Adipocyte (in vitro differentiated cells): ENCODE measurements at places on chromosomes 11 and 22.
A peak's percentile ranks its signal among the peaks of the same experiment; 100 is the strongest.

GRCh38 chr11:2699185-2699530, 636 bp downstream of the KCNQ1OT1 start:
- peak; percentile 43 for DNase-seq

DNA sequence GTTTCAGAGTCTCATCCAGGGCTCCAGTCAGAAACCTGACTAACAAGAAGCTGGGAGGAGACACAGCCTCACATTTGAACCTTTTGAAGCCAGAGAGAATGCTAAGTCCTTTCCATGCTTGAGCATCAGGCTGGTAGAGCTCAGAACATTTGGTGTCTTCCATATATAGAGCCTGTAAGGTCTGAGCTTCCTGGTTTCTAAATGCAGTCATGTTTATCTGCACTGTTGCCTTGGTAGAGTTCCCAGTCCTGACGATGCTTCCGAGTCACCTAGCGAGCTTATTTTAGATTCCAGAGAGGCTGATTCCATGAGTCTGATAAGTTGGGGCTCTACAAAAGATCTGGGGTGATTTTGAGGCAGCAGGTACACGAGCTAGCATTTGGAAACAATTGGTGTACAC, 68.4 kb upstream of the SORL1 start:
- no peak for DNase-seq

DNA sequence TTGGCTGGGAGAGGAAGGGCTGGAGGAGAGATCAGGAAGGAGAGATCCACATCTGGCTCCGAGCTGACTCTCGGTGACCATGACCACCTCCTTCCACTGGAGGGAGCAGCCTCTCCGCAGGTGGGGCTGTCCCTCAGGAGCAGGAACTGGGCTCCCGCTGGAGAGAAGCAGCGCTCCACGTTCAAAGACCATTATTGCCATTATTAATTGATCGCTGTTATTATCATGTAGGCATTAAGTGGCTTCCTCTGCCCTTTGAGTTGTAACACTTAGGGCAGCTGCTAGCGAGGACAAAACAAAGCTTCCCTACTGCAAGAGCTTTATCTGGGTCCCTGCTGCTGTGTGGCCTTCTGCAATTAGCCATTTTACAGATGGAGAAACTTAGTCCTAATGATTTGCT, 251.9 kb downstream of the ST3GAL4 start:
- peak; percentile 86 for DNase-seq

- peak; percentile 59 for DNase-seq
These were observed 797 bp downstream of the LGR4 start for GRCh38 chr11:27471589-27472397.

DNA sequence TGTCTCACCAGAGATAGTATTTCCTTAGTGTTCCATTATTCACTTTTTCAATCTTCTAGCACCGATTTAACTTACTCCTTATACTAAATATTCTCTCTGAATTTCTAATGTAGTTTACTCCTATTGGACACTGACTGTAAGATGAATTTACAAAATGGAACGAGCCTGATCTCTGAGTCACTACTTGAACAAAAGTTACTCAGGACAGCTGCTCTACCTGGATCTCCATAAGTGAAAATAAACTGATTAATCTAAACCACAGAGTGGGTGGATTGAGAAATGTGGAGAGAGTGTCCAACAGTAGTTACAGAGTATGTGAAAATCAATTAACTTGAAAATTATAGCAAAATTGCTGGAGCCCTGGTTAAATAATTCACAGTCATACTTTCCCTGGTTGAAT, 141.7 kb upstream of the CHORDC1 start:
- DNase-seq = no peak

DNA sequence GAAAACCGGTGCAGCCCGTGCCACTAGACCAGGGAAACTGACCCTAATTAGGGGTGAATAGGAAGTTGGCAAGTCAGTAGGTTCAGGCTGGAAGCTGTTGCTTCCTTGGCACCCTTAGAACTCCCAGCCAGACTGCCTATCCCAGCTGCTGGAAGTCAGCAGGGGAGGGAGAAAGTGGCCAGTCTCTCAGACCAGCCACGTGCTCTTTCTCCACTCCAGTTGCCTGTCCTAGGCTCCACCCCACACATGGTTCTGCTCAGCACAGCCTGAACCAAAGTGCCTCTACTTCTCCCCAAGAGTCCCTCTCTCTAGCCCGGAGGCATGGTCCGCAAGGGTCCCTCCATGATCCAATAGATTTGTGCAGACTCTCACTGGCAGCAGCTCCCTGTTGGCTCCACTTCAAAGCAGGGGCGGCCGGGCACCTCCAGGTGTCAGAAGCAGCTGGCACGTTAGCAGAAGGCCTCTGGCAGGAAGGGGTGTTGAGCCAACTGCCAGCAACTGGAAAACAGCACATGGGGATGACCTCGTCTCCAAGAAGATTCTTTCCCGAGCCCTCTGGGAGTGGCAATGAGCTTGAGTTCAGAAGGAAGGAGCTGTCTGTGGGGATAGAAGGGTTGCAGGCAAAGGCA, 27.7 kb downstream of the ARFGAP2 start:
- no peak for DNase-seq

DNA sequence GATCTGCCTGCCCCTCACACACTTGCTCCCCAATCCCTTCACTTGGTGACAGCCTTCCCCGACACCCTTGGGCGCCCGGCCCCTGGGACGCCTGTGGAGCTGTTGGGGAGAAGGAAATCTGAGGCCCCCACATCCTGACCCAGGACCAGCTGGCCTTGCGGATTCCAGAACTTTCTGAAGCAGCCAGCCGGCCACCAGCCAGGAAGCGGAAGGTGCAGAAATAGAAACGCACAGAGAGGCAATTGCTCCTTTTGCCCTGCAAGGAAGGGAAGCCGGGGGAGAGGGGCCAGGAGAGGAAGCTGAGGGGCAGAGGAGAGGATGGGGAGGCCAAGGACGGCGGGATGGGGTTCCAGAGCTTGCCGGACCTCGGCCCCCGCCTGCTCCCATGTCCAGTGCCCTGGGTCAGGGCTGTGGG, 66.7 kb upstream of the LINC01488 start:
- no peak for DNase-seq

GRCh38 chr11:59900366-59901126, 22.0 kb downstream of the OOSP3 start:
- no peak for DNase-seq

GRCh38 chr11:11895672-11896071, 53.9 kb downstream of the USP47 start:
- DNase-seq = peak; percentile 43
